ENCODE measurements at places on chromosomes 4 and X.

DNA sequence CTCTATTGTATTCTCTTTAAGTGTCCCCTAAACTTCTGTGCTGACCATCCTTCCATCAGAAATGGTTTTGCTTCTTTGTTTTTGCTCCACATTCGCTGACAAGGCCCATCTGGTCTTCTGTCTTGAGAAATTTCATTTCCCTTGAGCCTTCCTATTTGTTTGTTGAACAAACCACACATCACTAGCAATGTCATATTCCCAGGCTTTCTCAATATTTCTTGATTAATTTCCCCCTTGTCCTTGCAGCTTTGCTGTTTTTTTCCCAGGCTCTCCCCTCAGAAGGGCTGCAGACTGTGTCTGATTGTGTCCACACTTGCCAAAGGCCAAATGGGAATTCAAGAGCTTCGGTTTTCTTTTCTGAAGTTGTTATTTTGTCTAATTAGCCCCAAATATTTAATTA lies 158.9 kb downstream of the MID1IP1 start:
- no peak for DNase-seq

GRCh38 chrX:9765072-9765736 lies 443 bp downstream of the GPR143 start:
- peak; percentile 63 for DNase-seq

DNA sequence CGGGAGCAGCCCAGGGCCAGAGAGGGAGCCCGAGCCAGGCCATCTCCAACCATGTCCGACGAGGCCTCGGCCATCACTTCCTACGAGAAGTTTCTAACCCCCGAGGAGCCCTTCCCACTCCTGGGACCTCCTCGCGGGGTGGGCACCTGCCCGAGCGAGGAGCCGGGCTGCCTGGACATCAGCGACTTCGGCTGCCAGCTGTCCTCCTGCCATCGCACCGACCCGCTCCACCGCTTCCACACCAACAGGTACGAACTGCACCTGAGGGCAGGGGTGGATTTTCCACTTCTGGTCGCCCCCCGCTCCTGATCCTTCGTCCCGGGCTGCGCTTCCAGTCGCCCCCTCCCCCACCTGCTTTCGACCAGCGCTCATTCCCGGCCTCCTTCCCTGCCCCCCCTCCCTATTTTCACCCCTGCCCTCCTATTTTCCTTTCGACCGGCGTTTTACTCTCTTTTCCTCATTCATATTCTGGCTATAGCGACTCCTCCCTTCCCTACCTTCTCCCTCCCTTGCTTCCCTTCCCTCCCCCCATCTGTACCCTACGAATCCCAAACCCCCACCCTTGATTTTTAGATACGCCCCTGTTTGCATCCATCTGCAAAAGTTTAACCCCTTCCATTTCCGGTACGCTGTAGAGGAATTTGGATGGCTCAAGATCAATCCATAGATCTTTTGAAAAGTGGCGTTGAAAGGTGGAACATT lies 633 bp downstream of the FAM199X start:
- DNase-seq, result no peak

DNA sequence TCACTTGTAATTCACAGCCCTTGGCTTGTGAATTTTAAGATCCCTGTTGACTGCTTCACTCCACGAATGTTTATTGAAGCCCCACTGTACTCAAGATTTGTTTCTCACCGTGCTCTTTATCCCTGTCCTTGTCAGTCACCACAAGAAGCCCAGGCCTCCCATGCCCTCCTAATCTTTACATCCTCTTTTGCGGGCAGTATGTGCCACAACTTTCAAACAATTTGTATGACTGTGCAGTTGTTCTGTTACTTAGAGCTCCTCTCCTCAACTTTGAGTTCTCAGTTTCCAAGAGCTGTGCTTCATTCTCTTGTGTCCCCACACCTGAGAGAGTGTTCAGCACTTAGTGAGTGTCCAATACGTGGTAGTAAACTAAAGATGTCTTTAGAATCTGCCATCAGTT lies 467.7 kb downstream of the NKX6-1 start:
- no peak for DNase-seq

GRCh38 chr4:114249561-114249960 lies 270.1 kb upstream of the ARSJ start:
- DNase-seq, result no peak

DNA sequence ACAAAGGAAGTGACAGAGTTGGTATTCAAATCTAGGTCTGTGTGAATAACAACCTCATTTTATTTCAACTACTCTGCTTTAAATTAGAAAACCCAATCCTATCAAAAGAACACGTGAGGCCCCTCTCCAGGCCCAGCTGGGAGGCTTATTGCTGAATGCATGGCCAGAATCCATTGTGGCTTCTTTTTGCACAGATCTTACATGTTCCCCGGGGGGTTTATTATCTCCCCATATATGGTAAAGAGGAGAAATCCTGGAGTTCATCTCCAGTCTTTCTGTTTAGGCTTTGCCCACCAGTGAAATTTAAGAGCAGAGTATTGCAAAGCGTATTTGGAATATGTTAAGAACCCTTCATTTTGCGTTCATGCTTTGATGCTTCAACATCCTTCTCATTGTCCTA lies 655.6 kb downstream of the IL1RAPL1 start:
- no peak for DNase-seq

- DNase-seq, result no peak
These were observed 46.9 kb upstream of the SLC25A4 start for GRCh38 chr4:185096032-185096653.

DNA sequence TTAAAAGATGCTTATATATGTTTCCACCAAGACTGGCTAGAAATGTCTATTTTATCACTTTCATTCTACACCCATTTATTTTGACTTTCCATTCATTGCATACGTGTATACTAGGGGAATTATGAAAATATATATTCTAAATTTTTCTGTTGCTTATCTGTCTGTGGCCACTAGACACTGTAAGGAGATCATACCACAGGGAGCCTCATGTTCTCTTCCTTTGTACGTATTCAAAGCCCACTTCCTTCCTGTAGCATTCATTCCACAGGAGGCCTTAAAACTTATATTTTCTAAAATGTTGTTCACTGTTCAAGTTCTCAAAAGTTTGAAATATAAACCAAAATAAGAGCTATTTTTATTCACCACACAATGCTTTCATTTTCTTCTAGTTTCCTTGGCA lies 1848.9 kb upstream of the TENM3 start:
- DNase-seq, result no peak

- no peak for DNase-seq
These were observed 130.2 kb upstream of the MID1 start for GRCh38 chrX:10750581-10750980.

DNA sequence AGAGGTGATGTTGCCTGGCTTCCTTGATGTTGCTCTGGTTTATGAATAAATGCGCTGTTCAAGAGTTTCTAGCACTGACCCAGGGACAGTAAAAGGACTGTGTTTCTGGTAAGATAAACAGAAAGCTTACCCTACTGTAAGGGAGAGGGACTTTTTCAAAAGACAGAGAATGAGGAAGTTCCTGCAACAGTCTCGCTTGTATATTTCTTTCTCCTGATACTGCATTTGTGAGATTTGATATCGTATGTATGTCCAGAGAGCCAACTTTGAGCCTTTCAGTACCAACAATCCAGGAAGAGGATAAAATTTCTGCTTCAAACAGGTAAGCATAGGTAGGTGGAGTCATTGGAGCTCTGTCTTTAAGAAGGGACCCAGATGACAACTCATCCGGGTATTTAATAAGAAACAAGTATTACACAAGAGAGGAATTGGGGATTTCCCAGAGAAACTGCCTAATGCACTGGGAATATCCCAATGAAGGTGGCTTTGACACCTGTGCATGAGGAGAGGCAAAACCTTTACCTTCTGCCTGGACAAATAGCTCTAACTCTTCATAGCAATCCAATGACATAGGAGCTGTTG lies 773 bp downstream of the DAPP1 start:
- DNase-seq, result no peak

- DNase-seq, result no peak
These were observed 177.4 kb downstream of the SH3KBP1 start for GRCh38 chrX:19709812-19710518.

GRCh38 chr4:158159718-158160094 lies 13.1 kb downstream of the GASK1B start:
- DNase-seq, result no peak

- no peak for DNase-seq
These were observed 40.3 kb downstream of the UCHL1 start for GRCh38 chr4:41296995-41297394.

DNA sequence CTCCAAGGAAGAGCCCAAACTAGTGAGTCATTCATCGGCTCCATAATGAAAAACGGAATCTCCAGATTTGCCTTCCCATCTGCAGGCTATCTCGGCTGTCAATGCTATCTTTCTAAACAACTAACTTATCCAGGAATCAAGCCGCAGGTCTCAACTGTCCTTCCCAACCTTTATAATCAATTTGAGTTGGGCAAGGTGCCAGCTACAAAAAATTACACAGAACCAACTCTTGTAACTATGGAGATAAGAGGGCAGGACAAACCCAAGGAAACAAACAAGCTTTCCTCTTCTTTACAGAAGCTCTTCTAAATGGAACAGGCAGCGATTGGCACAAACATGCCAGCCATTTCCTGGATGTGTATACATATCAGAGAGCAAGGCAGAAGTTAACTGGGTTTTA lies 61.2 kb upstream of the RAI2 start:
- no peak for DNase-seq

DNA sequence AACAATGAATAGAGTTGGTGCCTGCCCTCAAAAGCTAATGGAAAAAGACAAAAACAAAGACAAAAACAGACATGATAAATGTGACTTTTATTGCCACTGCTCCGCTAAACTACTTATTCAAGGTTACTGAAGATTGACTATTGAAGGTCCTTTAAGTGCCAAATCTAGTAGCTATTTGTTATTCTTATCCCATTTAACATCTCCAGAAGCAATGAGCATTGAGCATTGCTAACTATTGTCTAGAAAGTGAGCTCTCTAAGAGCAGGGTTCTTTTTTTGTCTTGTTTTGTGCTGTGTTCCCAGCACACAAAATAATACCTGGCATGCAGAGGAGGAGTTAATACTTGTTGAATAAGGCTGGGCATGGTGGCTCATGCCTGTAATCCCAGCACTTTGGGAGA lies 95.4 kb upstream of the SFRP2 start:
- no peak for DNase-seq

GRCh38 chr4:82213485-82214417 lies 160.0 kb downstream of the HNRNPD start:
- no peak for DNase-seq

- no peak for DNase-seq
These were observed 30.5 kb downstream of the PLAC8 start for GRCh38 chr4:83083925-83084475.

DNA sequence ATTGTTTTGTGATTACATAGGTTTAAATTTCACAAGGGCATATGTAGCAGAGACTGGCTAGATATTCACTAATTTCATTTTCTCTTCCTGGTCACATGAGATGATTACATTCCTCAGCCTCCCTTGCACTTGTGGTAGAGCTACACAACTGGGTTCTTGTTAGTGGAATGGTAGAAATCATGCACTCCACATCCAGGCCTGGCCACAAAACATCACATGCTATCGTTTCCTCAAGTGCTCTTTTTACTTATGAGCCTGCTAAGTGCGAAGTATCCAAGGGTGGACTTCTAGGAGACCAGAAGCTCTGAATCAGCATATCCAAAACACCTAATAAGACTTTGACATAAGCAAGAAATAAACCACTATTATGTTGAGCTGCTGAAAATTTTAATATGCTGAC lies 26.4 kb upstream of the HPGDS start:
- no peak for DNase-seq

DNA sequence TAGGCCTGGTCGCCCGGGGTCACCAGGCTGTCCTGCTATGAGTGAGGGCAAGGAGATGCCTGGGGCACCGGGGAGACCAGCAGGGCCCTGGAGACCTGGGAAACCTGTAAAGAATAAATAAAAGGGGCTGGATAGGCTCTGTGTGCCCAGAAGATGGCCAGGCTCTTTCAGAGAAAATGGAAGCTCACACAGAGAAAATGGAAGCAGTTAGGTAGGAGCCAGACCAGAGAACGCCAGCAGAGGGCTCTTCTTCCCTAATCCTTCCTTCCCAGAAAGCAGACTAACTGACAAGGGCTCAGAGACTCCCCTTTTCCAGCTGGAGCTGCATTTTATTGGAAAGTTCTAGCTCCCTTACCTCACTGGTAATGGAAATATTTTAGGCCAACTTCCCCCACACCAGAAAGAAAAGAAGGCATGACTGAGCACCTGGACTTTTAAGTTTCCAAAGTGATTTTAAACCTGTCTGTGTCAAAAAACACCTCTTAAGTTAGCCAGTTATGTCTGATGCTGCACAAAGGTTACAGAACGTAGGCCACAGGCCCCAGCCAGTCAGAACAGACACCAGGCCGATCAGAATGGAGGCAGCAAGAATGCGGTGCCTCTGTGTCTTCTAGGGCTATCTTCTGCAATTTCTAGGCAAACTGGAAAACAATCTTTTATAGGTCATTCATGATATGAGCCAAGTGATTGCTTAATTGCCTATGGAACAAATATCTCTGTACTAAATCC lies 74.0 kb downstream of the ATG4A start:
- peak; percentile 45 for DNase-seq

DNA sequence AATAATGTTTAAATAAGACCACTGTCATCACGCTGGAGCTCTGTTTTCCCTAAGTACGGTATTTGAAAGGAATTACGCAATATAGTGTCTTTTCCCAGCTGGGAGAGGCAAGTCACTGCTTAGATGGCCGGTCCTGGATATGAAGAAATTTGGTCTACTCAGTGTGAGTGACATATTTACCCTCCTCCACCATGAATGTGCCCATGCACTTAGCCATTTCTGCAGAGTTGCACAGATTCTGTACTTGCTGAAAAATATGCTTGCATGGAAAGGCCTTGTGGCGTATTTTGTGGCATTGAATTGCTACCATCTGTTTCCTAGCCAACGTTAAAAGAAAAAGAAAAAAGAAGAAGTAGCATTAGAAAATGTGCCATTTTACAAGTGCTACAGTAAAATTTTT lies 73.1 kb downstream of the ADGRL3 start:
- DNase-seq, result no peak

DNA sequence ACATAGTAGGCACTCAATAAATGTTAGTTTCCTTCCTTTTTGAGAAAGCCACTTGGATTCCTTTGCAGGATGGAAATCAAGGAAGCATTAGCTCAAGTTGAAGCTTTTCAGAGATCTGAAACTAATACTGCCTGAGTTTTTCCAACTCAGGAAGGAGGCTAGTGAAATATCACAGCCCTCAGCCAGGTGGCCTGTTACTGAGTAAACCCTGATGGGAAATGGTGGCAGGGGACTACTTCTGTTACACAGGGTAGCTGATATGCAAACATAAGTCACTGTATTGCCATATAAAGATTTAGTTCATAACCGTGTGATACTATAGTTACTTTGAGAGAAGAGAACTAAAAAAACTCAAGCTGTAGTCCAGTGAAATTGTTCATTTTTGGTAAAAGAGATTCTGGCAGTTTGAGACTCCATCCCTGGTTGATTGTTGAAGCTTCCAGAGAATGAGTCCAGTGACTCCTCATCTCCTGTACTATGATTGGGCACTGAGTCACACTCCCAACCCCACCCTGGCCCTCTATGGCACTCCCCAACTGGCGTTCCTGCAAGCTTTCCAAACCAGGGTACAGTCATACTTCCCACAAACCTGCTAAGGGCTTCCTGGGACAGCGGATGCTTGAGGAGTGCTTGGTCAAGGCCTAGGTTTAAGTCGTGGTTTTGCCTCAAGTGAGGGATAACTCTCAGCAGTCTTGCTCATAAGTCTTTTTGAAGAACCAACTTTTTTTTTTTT lies 81.8 kb downstream of the MID1IP1 start:
- no peak for DNase-seq

Data from H1 (cell line).